ENCODE measurements at places on chromosomes 12 and 14.

- H3K27ac ChIP-seq, result no peak overlapping the region
- no peaks in the 10 kb centered on the region for H3K36me3 ChIP-seq
- ATAC-seq, result no peak
Measured at GRCh38 chr12:52890417-52890816, 14.5 kb downstream of the KRT8 start.

DNA sequence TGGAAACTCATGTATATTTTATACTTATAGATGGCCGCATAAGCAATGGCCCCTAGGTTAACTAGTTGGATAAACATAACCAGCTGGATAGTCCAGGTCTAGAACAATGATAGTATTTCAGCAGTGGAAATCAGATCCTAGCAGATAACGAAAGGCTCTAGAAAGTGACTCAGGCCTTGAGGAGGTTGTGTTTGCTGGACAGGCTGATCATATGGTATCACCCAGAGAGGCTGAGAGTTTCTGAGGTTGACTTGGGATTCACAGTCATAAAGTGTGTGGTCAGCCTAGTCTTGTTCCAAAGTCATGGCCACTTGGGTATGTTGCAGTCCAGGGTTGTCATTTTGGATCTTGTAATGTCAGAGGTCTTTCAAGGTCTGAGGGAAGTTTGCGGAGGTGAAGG is 16.8 kb downstream of the FLVCR2 start:
- H3K4me1 ChIP-seq, result peaks cover 5% of the 10 kb centered on the region
- no peaks in the 10 kb centered on the region for H3K27me3 ChIP-seq
- peak; percentile 42 for ATAC-seq
- H3K27ac ChIP-seq, result no peak overlapping the region

GRCh38 chr12:54044425-54045103 is 9.1 kb upstream of the HOXC4 start:
- peaks cover 82% of the 10 kb centered on the region for H3K27me3 ChIP-seq
- no peak for ATAC-seq
- H3K4me1 ChIP-seq, result no peaks in the 10 kb centered on the region
- no peak overlapping the region for H3K4me3 ChIP-seq

DNA sequence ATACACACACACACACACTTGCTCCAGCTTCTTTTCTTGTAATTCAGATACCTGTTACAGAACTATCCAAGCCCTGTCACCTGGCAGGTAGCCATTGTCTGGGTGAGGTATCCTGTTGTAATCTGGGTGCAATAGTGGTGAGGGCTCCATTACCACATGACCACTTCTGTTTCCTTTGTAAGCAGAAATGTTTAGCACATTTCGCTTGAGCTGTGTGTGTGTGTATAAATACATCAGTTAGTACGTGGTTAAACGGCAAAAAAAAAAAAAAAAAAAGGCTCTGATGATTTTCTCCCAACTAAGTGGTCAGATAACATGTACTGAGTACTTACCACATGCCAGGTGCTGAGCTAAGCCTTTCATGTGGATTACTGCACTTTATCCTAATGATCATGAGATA is 129.3 kb upstream of the SSTR1 start:
- ATAC-seq, result peak; percentile 47
- no peaks in the 10 kb centered on the region for H3K27me3 ChIP-seq
- peak overlapping the region; percentile 50 for H3K27ac ChIP-seq
- H3K36me3 ChIP-seq, result no peaks in the 10 kb centered on the region
- H3K4me3 ChIP-seq, result peak overlapping the region; percentile 41
